ENCODE measurements at places on chromosomes 6 and 20.

- DNase-seq: no peak
Observed at GRCh38 chr6:22113026-22113766, 183.6 kb downstream of the PRL start.

- DNase-seq: no peak
Observed at GRCh38 chr6:160042788-160043301, 74.0 kb downstream of the IGF2R start.

- no peak for DNase-seq
Observed at GRCh38 chr6:47237196-47237595, 72.5 kb downstream of the TNFRSF21 start.

GRCh38 chr6:89536231-89536630 is 102.3 kb downstream of the LYRM2 start:
- no peak for DNase-seq

DNA sequence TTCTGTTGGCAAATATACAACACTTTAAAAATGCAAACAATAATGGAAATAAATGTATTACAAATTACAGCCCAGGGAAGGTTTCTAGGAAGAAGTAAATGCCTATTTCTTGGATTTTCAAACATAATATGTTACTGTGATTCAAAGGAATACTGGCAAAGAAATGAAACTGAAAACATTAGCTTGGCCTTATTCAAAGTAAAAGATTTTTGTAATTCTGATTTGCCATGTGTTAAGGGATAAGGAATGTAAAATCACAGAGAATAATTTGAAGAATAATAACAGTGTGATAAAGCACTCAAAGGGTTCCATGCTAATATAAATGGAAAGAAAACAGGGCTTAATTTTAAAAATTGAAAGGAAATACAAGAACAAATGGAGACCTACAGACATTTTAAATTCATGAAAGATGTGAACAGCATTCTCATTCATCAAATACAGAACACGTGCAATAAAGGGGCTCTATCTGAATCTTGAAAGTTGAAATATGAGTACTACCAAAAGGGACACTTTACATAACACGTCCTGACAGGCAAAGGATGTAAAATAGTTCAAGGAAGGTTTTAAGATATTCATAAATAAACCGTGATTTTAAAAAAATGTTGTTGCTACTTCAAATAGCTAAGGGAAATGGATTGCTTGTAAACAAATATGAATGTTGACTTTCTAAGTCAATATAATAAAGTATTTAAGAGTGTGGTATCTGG is 138.1 kb downstream of the RFPL4B start:
- no peak for DNase-seq

DNA sequence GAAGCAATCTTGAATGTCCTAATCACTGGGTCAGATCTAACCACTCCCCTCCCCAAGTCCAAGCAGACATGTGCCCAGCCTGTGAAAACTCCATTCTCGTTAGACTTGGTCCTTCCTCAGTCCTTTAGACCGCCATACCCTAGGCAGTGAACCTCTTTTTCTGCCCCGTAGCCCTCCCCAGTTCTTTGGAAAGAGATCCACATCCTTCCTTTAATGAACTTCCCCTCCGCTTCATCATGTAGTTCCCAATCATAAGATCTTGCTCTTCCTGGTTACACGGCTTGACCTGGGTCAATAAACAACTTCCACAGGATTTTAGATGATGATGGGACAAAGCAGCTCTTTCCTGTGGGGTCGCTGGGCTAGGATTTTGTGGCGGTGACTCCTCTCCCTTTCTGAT is 9.6 kb downstream of the AHCY start:
- DNase-seq: no peak

DNA sequence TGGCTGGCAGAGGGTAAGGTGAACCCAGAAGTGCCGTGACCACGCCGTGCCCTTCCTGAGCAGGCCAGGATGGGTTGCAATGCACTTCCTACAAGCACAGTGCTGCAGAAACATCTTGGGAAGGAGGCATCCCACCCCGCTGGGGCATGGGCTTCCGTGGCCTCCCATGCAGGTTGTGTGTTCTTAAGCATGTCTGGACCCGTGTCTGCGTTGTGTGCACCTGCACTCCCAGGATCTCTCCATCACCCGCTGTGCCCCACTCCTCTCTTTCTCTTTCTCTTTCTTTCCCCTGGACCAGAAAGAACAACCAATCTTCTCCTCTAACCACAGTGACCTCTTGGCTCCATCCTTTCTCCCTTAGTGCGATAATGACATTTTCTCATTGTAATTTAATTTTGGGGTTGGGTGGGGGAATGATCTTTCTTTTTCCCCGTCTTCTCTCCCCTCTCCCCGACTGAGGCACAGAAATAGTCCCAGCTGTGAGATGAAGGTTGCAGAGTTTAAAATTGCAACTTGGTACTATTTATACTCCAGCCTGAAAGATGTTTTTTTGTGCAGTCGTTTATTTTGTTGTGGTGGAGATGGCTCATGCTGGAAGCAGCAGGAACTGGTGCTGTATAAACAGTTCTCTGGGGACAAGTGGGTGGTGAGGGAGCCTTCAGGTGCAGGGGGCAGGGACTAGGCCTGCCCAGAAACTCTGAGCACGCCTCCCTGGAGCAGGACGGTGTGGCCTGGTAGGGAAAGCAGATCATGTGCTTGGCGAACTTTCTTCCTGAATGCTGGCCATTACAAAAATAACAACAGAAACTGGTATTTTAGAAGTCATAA is 20.5 kb downstream of the BCAS4 start:
- no peak for DNase-seq

GRCh38 chr6:107330168-107330567 is 129.2 kb downstream of the PDSS2 start:
- no peak for DNase-seq

DNA sequence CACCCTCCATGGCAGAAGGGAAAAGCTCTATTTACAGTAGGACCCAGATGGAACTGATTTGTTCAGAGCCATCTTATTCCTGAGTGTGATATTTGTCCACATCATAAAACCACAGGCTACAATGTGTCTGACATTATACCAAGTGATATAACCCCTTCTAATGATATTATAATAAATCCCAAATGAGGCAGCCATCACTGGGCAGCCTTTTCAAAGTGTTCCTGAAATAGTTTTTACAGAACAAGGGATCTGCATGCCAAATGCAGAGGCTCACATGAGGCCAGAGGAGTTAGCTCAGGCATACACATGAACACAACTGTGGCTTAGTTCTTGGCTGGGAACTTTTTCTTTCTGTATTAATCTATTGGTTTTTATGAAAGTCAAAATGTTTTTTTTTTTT is 207.7 kb downstream of the MAFB start:
- no peak for DNase-seq

- no peak for DNase-seq
Observed at GRCh38 chr6:105332576-105332975, 70.3 kb downstream of the PREP start.

DNA sequence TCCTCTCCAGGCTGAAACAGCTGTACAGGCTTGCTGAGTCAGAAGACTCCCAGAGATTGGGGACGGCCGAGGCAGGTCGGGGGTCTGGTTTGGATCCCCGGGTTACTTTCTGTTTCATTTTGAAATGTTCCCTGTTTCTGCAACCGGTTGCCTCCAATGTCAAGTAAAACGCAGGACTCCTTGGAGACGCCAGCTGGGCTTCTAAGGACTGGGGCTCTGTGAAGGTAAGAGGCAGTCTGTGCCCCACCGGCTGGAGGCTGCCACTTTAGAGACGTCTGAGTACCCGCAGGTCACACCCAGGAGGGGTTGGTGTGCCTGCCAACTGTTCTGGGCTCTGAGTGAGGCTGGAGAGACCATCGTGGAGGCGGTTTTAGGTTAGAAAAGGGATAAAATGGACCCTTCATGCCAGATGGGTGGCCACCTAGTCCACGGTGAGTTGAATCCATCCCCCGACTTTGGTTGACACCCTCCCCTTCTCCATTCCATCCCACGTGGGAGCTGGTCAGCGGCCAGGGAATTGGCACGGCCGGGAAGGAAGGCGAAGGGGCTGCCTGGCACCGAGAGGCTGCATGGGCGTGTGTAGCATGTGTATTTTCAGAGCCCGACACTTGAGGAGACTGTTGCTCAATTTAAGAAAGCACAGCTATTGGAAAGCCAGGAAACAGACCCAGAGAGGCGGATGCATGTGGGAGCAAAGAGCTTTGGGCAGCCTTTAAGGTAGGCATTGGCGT is 240.9 kb downstream of the PHACTR1 start:
- no peak for DNase-seq

- no peak for DNase-seq
Observed at GRCh38 chr6:21521276-21521675, 72.3 kb upstream of the SOX4 start.

DNA sequence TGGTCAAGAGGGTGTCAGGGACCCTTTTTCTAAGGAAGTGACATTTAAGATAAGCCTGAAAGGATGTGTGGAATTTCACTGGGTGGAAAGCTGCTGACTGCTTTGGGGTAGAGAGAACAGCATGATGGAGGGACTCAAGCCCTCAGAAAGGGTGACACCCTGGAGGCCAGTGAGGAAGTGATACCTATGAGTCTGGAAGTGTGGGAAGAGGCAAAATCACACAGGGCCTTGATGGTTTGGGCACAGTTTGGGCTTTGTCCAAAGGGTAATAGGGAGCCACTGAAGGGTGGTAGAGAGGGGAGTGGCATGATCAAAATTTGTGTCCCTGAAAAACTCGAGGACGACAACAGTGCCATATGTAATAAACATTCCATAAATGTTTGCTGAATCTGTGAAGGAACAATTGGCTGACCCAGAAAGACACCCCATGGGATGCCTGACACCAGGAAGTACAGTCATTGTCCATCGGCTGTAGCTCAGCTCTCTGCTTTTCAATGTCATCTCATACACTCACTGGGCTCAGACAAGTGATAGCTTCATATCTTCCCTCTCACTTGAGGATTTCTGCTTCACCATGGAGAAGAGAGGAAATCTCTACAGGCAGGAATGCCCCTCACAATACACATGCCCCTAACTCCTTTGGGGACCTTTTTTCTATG is 21.3 kb downstream of the CASS4 start:
- DNase-seq: no peak

GRCh38 chr20:3545401-3545925 is 74.6 kb downstream of the ATRN start:
- DNase-seq: no peak

DNA sequence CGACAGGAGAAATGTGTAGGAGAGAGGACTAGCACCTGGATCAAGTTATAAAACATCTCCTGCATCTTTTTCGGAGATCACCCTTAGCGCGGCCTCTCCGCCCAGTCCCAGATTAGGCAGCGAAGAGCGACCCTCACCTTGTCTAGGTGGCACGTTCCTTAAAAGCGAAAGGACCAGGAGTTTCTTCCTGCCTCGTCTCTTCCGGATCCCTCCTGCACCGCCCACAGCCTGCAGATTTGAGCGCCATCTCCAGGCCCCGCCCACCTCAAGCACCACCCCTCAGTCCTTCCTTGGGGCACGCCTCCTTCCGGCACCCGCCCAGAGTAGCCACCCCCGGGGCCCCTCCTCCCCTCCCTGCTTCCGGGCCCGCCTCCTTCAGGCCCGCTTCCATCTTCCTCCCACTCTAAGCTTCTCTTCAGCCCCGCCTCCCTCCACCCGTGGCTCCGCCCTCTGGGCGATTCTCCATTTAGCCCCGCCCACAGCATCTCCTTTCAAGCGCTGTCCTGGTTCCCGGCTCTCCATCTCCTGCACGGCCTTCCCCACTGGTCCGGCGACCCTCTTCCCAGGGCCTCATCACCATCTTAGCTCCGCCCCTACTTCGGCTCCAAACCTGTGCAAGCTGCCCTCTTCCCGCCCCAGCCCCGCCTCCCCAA is 662 bp upstream of the RALY start:
- DNase-seq: peak; percentile 78

- DNase-seq: no peak
Observed at GRCh38 chr6:143555071-143555492, 43.6 kb upstream of the FUCA2 start.

GRCh38 chr6:144411531-144412165 is 126.5 kb downstream of the UTRN start:
- DNase-seq: no peak

DNA sequence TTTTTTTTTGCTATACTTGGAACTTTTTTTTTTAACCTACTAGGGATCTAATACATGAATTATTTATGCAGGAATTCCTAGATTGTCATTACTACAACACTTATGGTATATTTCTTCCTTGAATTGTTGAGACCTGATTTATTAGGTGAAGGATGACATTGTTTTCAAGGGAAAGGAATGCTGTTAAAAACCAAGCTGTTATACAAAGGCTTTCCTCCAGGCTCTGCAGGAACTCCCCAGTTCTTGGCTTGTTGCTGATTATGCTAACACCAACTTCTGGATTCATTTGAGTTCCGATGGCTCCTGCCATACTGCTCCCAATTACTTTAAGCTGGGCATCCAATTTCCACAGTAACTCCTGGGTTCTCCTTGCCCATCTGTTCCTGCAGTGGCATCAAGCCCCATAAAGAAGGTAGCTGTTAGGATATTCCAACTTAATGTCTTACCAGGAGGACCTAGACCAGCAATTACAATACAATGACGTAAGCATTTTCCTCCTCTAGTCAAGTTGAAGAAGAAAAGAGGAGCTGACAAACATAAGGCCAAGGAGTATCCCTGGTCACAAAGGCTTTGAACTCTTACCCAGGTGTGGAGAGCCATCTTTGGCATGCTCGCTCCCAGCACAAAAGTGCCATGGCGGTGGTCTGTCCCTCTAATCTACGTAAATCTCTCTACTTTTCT is 215.9 kb upstream of the AGPAT4 start:
- DNase-seq: no peak

DNA sequence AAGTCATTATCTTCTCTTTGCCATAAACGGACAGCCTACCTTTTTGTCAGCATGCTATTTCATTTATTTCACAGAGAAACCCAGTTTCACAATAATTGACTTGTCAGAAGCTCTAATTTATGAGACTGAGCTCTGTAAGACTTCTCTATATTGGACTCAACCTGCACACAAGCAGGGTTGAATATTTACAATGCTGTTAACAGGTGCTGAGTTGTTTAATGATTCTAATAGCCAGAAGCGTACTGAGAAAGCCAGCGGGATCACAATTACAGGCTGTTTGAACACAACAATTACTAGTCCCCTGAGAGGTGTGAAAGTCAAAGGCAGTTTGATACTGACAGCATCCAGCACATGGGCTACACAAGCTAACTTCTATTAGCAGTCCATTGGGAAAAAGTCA is 128.2 kb upstream of the SIM1 start:
- DNase-seq: no peak

- DNase-seq: no peak
Observed at GRCh38 chr6:14699803-14700601, 545.9 kb upstream of the JARID2 start.

DNA sequence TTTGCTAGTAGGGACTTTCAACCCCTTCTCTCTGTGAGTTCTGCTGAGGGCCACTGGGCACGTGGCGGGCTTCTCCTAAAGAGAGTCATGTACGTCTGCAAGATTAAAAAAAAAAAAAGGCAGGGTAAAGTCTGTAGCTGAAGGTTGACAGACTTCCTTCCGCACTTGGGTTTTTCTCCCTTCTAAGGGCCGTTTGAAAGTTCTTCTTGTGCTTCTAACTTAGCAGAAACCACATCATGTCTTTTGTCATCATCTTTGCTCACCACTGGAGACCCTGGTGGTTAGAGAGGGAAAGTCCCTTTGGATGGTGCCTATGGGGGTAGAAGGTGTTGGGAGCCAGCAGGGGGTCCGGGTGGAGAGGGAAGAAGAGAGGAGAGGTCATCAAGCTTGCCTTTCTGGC is 31.4 kb downstream of the PRDM1 start:
- DNase-seq: no peak

All from D721Med (cell line).